HL-60 (cell line): ENCODE measurements at places on chromosomes 12 and 14.
A peak's percentile ranks its signal among the peaks of the same experiment; 100 is the strongest.

GRCh38 chr12:2501464-2502191 lies 293.1 kb upstream of the FKBP4 start:
- DNase-seq: peak; percentile 52

DNA sequence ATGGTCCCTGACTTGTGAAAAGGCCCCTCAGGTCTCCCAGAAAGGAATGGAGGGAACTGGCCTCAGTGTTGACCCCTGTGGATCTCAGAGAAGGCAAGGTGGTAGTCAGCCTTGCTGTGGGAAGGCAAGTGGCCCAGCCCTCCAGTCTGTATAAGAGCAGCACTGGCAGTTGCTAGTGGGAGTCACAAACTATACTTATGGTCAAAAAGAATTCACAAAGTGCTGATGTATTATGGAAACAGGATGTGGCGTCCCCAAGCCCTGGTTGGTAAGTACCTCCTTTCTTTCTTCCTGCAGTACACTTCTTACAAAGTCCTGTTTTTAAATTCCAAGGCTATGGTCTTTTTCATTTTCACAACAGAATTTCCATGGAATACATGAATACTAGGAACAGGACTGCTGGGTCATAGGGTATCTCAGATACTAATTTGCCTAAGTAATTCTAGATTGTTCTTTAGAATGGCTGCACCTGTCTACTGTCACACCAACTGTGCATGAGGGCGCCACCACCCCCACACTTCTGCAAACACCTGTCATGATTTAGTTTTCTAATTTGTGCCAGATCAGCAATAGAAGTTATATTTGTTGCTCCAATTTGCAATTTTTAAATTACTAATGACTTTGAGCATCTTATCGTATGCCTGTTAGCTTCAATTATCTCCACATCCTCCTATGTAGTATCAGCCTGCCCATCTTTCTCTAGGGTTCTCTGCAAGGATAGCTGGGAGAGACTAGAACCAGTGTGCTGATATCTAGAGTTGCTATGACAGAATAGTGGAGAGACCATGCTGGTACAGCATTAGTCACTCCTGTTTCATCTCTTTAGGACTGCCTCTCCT lies 40.7 kb upstream of the TMEM263 start:
- no peak for DNase-seq

GRCh38 chr12:53399896-53400295 lies 19.9 kb downstream of the SP1 start:
- DNase-seq: no peak

GRCh38 chr14:101358320-101359125 lies 202.8 kb upstream of the DIO3 start:
- DNase-seq: no peak

- DNase-seq: no peak
Observed at GRCh38 chr14:105192866-105193731, 12.0 kb upstream of the NUDT14 start.

GRCh38 chr12:98735821-98736220 lies 90.7 kb downstream of the APAF1 start:
- DNase-seq: no peak

DNA sequence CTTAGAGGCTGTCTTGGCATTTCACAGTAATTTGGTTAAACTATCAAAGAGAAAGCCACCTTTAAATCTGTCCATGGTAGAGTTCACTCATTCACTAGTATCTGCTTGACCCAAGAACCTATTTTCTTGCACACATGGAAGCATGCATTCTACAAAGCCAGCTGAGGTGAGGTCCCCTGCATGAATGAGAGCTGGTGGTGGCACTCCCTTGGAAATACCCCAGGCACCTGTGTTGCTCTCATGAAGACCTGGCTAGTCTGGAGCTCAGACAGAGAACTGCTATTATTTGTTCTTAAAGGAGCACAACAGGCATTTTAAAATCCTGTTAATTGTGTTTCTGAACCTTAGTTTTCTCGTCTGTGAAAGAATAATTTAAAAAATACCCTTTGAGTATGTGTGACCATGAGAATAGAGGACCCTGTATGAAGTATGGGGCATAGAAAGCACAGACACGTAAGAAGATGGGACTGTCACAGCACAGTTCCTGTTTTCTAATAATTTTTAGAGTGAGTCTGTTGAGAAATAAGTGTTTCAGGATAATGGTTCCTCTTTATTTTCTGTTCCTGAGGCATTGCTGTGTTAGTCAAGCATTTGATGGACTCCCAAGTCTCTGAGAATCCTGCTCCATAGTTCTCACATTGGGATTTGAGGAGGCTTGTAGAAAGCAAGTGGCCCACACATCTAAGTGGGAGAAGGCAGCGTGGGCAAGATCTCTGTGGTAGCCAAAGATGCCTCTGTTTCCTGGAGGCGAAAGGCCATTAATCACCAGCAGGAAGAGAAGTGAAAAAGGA lies 10.9 kb downstream of the RGS6 start:
- no peak for DNase-seq

DNA sequence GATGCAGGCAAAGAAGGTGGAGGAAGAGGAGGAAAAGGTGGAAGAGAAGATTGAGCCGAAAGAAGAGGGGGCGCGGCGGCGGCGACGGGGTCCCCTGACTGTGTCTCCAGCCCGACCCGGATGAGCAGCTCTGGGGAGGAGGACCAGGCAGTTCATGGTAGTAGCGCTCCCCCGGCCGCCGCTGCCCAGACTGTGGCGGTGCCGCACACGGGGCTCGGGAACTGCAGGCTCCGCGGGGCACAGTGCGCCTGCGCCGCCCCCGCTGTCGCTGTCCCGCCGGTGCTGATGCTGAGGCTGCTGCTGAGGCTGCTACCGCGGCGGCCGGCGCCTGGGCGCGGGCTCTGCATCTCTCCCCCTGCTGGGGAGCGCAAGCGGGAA lies at the start of gene KCNH5:
Gene KCNH5, minus strand, starts transcription at position 225 of the 378 bp plus-strand sequence. CDS start 272 bp downstream, outside the sequence.
- DNase-seq: no peak

GRCh38 chr14:88352698-88353097 lies 29.6 kb upstream of the KCNK10 start:
- no peak for DNase-seq

- DNase-seq: no peak
Observed at GRCh38 chr12:128586451-128587029, 237.2 kb downstream of the SLC15A4 start.

DNA sequence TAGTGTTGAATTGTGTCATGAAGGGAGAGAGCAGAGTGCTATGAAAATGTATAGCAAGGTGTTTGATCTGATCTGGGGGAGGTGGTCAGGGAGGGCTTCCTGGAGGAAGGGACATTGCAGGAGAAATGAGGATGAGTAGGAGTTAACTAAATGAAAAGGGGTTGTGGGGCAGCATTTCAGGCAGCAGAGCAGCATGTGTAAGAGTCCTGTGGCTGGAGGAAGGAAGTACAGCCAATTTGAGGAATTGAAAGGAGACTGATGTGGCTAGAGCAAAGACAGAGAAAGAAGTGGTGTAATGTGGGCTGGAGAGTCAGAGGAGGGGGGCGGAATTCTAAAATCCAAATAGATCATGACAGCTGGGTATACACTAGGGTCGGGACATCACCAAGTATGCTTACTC lies 20.5 kb downstream of the NPC2 start:
- DNase-seq: no peak

GRCh38 chr12:30835216-30835615 lies 80.5 kb upstream of the CAPRIN2 start:
- DNase-seq: no peak

DNA sequence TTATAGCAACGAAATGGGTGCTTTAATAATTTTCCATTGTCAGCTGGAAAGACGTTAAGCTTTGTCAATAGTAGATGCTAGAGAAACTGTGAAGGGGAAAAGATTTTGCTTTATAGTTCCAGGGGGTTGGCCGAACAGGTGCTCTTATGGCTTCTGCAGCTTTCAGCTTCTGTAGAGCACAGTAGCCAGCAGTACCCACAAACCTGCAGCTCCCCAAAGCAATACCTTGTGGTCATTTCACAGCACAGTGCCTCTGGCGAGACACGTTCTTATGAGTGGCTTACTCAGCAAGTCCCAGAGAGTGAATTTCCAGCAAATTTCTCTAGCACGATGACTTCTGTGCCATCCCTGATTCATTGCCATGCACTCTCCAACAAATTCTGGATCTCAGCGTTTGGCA lies 416.3 kb upstream of the ATP2B1 start:
- DNase-seq: no peak

- DNase-seq: no peak
Observed at GRCh38 chr14:33052943-33053342, 114.3 kb downstream of the NPAS3 start.
